Neural progenitor cell (in vitro differentiated cells): ENCODE measurements at places on chromosomes 5 and 9.

GRCh38 chr9:89402695-89403427 lies 84.6 kb downstream of the SECISBP2 start:
- no peak for DNase-seq

DNA sequence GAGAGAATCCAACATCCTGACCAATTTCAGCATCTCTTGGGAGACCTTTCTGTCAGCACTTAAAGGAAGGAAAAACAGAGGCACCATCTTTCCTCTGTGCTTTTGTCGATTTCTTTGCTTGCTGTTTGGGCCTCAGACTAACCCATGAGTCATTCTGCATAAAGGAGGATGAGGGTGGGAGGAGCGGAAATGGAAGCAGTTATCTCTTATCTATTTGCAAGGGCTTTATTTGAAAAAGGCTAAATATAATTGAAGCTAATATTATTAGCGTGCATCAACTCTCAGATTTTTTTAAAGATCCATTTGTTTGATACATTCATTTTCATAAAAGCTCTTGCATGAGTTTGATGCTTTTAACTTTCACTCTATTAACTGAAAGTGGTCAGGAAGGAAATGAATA lies 72.9 kb downstream of the ZNF622 start:
- DNase-seq, result no peak

DNA sequence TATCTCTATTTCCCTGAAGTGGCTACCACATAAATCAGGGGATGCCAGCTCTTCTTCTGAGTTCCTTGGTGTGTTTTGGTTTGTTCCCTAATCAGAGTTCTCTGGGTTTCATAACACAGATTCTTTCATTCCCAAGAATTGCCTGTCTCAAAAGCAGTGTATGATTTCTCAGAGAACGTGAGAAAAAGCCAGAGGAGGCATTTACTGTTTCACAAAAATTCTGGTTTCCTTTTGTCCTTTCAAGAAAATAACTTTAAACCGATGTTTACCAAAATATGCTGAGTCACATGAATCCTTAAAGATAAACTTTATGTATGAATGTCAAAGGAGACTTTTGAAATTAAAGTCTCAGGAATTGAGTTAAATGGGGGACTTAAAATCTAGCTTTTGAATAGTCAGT lies 314.3 kb downstream of the EBF1 start:
- DNase-seq, result no peak

DNA sequence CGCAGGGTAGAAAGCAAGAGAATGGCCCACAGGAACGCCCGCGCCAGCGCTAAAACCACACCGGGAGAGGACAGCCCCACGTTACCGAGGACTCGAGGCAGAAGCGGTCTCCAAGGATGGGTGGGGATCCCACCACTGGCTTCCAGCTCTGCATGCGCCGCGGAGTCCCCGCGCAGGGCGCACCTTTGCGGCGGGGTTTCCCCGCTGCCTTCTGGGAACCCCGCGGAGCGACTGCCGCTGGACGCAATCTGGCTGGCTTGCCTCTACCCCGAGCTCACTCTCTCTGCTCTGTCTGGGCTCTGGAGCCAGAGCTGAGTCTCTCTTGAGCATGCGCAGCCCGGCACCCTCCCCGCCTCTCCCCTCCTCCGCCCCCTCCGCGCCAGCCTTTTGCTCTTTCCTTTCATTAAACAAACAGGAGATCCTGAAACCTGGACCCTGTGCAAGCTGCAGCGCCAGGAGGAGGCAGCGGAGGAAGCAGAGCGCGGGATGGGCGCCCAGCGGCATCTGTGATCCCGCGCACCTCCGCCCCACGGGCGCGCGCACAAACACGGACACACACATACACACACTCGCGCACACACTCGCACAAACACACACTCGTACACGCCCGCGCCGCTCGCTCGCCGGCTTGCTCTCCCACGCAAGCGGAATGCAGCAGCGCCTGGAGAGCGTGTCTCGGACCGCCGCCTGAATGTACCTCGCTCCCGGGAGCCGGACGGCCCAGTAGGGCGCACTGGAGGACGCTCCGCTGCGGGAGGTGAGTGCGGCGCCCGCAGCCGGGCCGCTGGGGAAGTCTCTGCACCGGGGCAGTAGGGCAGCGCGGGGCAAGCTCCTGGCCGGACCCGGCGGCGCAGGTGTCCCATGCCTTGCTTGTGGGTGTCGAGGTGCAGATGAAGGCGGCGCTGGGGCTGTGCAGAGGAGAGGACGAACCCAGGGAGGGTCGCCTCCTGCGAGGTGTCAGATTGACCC lies at the start of gene PLPPR1:
Gene PLPPR1, plus strand, starts transcription at position 382 of the 969 bp plus-strand sequence.
- peak; percentile 95 for DNase-seq

- no peak for DNase-seq
Measured at GRCh38 chr9:30932226-30932625, 1452.2 kb upstream of the ACO1 start.

DNA sequence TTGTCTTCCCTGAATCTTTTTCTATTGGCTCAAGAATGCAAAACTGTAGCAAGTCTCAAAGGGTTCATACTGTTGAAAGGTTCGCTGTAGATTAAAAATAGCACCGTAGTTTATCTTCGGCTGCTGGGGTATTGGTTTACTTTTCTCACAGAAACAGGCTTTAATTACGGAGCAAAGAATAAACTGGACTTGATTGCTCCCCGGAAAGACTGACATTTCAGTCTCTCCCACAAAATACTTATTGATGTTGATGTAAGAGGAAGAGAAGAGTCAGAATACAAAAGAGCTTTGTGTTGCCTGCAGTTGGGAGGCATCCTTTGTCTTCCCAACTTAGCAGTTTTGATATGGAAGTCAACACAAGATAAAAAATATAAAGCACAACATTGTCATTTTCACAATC lies 183.9 kb upstream of the DMAC1 start:
- peak; percentile 18 for DNase-seq
